Fibroblast of skin of right biceps (primary cell): ENCODE measurements at places on chromosomes 13 and 19.

GRCh38 chr13:111597618-111598017, 277.2 kb downstream of the TEX29 start:
- no peak for DNase-seq

DNA sequence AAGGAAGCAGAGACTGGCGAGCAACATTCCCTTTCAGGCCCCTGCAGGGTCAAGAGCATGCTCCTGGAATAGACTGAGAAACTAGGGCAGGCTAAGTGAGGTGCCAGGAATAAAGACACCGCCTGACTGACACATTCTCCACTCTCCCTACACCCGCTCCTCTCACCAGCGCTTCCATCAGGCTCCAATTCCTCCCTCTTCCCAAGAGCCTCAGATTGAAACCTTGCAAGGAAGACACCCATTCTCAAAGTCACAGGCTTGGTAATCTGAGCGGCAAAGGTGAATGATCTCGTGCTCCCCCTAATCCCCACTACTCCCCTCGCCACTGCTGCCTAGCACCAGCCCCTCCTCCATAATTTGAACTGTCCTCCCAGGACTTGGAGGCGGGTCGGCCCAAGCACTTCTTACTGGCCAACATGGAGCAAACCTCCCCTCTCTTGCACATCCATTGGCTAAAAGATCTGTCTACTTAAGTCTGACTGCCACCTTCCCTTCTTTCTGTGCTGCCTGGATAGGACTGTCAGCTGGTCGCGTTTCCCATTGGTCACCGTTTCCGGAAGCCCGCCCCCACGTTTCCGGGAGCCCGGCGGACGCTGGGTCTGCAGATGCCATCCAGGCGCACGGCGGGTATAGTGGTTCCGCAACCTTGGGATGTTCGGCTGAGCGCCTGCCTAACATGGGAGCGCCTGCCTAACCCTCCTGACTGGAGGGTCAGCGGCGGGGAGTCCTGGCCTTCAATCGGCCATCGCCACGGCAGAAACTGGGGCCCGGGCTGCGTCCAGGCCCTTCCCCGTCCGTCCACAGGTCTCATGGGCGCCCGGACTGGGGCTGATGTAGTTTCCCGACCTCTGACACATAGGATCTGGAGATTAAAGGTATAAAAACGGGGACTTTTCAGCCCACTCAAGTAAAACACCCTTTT, 33.6 kb downstream of the ZNF383 start:
- DNase-seq, result peak; percentile 92

DNA sequence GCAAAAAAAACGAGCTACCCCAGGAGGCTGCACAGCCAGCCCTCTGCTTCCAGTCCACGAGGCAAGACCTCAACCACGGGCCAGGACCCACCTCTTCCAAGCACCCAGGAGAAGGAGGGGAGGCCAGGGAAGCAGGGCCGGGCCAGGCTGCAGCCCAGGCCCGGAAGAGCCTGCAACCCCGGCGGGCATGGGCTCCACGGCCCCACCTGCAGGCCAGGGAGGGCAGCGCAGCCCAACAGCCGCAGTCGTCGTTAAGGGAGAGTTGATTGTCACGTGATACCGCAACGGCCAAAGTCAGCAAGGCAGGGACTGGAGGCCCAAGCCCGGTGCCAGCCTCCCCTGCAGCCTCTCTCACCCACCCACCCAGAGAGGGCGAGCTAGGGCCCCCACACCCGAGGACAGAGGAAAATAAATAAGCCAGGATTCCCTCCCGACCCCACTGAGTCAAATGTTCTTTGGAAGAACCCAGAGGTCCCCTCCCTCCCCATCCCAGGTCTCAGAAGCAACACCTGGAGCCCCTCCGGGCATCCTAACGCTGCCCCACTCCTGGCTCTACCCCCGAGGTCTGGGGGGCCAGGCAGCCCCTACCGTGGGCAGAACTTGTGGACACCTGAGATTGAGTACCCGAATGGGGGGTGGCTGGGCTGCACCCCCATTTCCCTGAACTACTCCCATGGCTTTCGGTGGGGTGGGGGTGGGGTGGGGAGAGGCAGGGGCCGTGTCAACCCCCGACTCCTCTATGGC, 5.2 kb upstream of the REXO1 start:
- DNase-seq, result peak; percentile 77

DNA sequence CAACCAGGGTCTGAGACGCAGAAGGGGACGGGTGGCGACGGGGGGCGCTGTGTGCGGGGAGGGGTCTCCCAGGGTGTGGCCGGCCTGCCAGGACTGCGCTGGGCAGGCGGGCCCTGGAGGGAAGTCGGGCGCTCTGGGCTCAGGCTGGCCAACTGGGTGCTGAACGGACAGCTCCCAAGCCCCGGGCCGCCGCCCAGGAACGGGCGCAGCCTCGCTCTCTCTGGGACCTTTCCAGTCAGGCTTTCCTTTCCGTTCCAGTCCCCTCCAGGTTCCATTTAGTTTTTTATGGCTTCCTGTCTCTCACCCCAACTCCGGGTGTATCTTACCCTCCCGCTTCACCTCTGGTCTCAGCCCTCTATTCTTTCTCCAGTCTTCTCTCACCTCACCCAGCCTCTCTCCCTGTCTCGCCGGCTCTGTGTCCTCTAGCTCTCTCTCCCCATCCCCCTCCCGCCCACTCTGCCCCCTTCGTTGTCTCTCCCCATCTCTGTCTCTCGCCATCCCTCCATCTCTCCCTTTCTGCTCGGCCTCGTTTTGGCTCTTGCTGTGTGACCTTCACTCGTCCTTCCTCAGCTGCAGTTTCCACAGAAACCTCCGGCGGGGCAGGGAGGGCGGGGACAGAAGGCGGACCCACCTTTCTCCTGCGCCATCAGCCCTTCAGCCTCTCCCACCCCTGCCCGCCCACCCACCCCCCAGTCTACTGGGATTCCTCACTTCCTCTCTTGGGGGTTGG, 3.3 kb upstream of the ATP1A3 start:
- DNase-seq, result peak; percentile 34

DNA sequence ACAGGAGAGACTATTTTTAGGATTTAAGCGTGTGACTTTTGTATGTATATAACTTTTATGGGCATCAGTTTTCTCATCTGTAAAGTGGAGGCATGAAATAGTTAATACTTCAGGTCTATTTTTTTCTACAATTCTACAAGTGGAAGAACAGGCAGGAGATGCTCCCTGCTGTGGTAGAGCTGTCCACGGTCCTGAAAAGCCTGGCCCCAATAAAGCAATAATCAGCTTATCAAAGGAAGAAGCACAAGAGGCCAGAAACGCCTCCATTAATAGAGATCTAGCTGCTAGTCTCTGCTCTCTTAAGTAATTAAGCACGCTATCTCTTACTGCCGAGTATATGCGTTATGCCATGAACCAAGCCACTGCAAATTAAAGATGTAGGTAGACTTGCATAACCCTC, 28.0 kb upstream of the WASF3 start:
- DNase-seq, result peak; percentile 56

- peak; percentile 3 for DNase-seq
Measured at GRCh38 chr13:52896827-52897659, 48.6 kb upstream of the PCDH8 start.

DNA sequence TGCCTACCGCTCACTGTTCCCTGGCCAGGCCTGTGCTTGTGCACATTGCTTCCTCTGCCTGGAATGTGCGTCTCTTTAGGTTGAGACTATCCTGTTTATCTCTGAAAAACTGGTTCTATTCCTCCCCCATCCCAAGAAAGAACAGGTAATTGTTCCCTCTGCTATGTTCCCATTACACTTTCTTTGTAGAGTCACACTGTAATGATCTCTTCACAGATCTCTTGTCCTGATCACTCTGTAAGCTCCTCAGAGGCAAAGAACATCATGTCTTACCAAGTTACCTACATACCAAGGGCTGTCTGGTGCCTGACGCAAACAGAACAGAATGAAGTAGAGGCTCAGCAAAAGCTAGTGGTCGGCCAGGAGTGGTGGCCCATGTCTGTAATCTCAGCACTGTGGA, 40.3 kb downstream of the SPRYD7 start:
- DNase-seq, result no peak

DNA sequence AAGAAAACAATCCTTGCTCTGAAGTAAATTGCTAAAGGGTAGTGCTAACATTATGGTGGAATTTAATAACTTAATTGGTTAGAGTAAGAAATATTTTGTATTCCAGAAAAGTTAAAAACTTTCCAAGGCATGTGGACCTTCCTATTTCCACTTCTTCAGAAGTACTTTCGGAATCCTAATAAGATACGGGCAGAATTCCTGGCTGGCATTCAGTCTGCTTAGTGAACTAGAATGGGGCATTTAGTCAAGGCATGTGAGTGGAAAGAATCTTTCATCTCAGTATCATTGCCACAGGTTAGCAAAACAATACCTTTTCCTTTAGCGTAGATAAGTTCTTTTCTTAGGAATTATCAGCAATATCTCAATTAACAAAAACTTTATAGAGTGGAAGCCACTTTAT, 85.1 kb downstream of the TNFRSF19 start:
- no peak for DNase-seq

DNA sequence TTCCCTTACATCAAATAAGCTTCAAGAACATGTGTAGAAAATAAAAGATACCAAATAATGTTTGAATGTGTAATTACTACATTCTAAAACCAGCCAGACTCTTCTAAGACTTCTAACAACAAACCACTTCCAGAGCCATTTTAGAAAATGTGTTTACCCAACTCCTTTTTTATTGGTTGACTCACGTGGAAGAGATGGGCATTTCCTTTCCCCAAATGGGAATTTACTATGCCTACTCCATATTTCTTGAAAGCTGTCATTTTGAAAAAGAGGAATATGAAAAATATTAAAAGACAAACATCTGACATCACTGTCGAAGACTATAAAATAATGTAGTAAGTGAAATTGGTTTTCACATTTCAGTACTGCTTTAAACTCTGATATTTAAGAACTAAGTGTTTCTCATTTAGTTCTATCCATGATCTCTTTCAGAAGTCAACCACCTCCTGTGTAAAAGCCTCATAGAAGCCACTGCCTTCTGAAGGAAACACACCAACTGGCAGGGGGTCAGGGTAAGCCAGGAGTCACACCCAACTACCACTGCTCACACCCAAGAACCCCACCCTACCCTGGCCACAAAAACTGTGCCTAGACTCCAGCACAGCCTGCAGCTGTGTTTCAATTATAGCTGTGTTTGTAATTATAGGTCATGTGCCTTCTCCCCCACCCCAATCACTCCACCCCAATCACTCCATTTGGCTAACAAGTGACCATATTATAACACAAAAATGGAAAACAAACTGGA, 86.8 kb downstream of the UBL3 start:
- DNase-seq, result no peak

DNA sequence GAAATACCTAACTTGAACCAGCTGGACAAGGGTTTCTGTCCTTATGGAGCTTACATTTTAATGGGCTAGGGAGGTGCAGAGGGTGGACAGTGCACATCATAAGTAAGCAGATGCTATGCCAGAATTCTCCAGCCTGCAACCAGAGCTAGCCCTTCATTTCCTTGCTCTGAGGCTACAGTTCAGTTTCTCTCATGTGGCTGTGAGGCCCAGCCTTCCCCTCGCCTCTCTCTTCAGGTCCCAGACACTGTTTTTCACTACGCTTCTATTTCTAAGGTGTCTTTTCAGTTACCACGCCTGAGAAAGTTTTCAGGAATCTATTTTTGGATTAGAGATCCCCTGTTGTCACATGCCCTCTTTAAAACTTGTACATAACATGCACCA, 141.9 kb downstream of the PCCA start:
- DNase-seq, result no peak

- DNase-seq, result peak; percentile 87
Measured at GRCh38 chr19:13796301-13797057, 1.2 kb downstream of the ZSWIM4 start.

DNA sequence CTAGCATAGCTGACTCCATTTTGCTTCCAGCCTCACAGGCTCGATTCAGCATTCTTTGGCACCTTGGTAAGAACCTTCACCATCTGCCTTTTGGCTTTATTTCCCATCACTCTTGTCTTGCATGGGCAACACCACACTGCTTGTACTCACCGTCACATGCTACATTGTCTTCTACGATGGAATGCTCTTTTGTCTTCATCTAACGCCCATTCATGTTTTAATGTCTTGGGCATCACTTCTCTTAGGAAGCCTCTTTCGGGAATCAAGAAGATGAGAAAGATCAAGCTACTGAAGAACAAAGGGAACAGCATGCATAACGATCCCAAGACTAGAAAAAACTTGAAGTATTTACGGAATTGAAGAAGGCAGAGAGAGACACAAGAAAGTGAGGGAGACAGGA, 5.7 kb upstream of the RPL21 start:
- DNase-seq, result no peak

- no peak for DNase-seq
Measured at GRCh38 chr19:7846155-7846646, 16.2 kb downstream of the EVI5L start.

GRCh38 chr19:18966307-18966706, 25.3 kb upstream of the HOMER3 start:
- DNase-seq, result no peak
